Lower lobe of right lung (tissue), 2 donors: ENCODE measurements at places on chromosomes 3 and 15.
A peak's percentile ranks its signal among the peaks of the same experiment; 100 is the strongest.

GRCh38 chr3:14414846-14415464 lies 12.5 kb downstream of the SLC6A6 start:
- DNase-seq, result no peak

- DNase-seq, result no peak
Observed at GRCh38 chr3:24678021-24678420, 183.4 kb upstream of the THRB start.

DNA sequence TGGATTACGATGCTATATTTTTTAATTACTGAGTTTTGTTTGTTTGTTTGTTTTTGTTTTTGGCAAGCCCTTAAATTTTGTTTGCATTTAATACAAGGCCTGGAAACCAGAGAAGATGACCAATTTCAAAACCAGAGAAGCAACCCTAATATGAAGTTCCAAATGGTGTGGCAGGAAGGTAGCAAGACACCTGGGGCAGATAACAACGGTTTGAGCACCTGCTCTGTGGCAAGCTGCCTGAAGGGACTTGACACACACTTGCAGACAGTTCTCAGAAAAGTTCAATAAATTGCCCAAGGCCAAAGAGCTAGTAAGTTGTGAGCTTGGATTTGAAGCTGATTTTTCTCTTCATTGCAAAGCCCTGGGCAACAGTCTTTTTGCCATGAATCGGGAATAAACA lies 151.2 kb upstream of the UBE2E1 start:
- DNase-seq, result no peak

- DNase-seq, result no peak
Observed at GRCh38 chr3:9768141-9768775, 1.5 kb downstream of the CAMK1 start.

- no peak for DNase-seq
Observed at GRCh38 chr3:65173841-65174240, 486.0 kb upstream of the ADAMTS9 start.

DNA sequence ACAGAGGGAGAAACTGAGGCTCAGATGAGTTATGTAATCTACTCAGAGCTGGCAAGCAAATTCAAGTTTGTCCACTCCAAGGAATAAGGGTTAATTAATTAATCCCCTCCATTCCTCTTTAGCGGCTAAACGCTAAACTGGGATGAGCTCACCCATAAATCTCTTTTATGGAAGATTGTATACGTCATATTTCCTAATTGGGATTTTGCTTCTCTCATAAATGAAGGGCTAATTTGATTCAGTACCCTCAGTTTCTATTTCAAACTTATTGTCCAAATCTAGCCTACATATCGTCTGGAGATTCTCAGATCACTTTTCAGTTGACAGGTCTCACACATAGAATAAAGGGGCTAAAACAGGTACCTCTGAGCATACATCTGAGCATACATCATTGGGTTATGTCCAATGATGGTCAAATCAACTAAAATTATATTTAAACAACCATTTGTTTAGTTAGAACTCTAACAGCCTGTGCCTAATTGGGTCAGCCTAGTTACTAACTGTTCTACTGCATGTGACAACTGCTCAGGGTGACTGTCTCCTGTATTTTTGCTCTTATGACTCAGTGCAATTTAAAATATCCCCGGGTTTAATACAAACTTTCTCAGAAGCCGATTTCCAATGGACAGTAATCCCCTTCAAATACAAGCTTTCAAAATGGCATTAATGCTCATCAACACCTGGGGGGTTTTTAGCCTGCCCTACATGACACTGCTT lies 57.6 kb upstream of the PLXND1 start:
- no peak for DNase-seq

DNA sequence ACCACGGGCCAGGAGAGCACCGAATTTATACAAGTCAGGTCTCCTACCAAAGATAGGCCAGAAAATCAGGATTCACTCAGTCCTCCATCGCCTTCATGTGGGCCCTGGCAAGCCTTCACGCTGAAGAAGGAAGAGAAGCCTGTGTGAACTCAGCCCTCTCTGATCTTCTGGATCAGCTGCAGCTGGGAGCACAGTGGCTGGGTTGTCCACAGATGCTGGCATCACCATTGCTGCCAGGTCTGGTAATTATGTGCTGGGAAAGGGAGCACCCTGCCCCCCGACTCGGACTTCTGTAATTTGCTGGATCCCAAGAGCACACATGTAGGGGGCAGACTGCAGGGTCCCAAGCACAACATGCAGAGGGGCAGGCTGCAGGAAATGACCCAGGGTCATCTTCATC lies 12.4 kb upstream of the PDE8A start:
- DNase-seq, result no peak

DNA sequence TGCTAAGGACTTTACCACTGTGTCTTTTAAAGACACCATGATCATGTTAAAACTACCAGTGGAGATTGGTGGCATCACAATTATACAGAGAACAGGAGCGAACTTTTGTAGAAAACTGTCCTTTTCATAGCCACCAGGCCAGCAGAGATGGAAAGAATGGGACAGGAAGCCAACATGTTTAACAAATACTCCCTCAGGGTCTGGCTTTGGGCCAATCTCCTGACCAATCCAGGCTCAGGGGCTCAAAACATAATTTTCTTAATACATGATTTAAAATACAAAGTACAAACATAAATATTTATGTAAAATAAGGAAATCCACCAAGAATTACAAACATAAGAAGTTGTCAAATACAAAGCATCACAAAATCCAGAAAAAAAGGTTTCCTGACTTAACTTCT lies 266.0 kb downstream of the VPS13C start:
- no peak for DNase-seq

DNA sequence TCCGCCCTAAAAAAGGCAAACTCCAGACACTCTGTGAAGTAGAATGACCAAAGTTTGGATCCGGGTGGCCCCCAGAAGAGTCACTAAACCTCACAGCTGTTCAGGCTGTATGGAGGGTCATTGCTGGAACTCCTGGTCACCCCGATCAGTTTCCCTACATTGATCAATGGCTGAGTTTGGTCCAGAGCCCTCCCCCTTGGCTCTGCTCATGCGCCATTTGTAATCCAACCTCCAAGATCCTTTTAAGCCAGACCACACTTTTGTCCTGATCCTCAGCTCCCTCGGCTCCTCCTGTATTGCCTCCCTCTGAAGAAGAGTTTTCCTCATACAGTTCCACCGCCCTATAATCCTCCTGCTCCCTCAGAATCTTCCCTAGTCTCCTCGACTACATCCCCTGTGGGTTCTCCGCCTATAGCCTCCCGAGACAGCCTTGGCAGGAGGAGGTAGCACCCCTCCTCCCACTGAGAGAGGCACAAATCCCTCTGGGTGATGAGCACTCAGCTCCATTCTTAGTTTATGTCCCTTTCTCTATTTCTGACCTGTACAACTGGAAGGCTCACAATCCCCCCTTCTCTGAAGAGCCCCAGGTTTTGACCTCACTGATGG lies 42.2 kb downstream of the ZBTB11 start:
- no peak for DNase-seq

- peak; percentile 56 for DNase-seq
Observed at GRCh38 chr15:69200832-69201745, 40.7 kb downstream of the GLCE start.

DNA sequence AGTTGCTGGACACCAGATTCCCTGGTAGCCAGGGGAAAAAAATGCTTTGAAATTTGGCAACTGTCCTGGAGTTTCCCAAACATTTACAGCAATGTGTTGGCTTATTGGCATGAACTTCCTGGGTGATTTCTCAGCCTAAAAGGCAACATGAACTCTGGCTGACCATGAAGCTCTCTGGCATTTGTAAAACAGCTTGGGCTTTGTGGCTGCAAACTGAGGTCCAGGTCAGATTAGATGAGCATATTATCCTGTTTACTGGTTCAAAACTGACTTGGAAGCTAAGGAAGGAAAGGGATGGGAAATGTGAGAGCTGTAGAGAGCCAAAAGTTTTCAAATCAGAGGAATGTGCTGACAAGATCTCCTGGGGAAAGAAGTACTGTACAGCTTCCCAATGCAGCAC lies 139.0 kb downstream of the P3H2 start:
- no peak for DNase-seq

DNA sequence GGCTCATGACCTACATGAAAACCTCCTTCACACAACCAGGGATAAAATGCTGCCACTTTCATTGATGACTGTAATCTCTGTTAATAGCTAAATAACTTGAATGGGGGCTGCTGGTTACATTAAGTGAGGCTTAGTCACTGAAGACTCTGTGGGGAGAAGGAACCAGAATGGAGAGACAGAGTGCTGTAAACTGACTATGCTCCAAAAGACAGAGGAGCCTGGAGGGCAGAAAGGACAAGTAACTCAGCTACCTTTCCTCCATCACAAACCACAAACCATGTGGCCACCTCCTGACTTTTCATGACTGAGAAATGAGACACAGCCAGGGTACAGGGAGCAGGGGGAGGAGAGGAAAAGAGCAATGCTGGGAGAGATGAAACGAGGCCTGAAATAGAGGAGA lies 97.1 kb upstream of the TRIM42 start:
- no peak for DNase-seq

DNA sequence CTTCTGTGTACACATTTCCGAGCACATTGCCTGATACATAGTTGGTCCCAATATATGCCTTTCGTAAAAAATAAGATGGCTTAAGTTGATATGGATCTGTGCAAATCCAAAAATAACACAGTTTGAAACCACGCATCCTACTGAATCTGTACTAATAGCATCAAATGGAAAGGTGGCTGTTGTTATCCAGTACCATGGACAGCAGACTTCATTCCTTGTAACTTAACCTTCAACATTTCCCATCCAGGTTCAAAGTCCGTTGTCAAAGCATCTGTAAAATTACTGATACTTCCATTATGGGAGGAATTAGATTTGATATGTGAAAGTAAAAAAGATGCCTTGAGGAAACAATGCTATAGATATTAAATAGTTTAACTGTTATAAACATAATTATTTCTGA lies 65.5 kb upstream of the C3orf49 start:
- DNase-seq, result no peak

GRCh38 chr3:11721479-11721878 lies 77.8 kb upstream of the VGLL4 start:
- no peak for DNase-seq

- DNase-seq, result no peak
Observed at GRCh38 chr3:59261009-59261408, 211.2 kb upstream of the CFAP20DC start.

GRCh38 chr3:136196401-136197158 lies 445 bp upstream of the MSL2 start:
- DNase-seq, result peak; percentile 99
